Fibroblast of villous mesenchyme (primary cell): ENCODE measurements at places on chromosomes 1 and 21. TPM values are rescaled to one million over a fixed set of nuclear protein-coding genes. Genes with fewer than 3 reads are reported as not detected.

DNA sequence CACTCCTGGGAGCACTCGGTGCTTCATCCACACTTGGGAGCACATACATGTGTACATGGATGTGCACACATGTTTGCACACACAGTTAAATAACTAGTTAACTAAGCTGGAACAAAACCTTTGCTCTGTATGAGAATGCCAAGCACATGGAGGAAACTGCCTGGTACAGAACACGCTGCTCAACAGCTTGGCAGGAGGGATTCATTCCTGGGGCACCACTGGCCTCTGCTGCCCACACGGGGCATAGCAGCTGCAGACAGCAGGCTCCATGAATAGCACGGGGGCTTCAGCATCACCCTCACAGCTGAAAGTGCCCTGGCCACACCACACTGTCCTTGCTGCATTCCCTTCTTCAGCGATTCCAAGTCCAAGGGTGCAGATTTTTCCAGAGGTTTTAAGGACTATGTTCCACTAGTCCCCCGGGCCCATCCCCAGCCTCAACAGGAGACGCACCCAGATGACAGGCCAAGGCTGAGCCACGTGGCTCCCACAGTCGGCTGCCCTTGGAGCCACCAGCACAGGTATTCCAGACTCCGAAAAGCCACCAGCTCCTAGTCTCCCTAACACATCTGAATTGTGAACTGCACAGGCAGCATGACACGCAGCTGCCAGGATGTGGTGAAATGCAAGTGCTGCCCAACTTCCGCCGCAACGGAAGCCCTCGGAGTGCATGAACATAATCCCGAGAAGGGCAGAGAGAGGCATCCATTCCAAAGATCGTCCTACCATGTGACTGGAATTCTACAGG is 16.9 kb downstream of the NPHP4 start:
- DNase-seq: peak; percentile 50

DNA sequence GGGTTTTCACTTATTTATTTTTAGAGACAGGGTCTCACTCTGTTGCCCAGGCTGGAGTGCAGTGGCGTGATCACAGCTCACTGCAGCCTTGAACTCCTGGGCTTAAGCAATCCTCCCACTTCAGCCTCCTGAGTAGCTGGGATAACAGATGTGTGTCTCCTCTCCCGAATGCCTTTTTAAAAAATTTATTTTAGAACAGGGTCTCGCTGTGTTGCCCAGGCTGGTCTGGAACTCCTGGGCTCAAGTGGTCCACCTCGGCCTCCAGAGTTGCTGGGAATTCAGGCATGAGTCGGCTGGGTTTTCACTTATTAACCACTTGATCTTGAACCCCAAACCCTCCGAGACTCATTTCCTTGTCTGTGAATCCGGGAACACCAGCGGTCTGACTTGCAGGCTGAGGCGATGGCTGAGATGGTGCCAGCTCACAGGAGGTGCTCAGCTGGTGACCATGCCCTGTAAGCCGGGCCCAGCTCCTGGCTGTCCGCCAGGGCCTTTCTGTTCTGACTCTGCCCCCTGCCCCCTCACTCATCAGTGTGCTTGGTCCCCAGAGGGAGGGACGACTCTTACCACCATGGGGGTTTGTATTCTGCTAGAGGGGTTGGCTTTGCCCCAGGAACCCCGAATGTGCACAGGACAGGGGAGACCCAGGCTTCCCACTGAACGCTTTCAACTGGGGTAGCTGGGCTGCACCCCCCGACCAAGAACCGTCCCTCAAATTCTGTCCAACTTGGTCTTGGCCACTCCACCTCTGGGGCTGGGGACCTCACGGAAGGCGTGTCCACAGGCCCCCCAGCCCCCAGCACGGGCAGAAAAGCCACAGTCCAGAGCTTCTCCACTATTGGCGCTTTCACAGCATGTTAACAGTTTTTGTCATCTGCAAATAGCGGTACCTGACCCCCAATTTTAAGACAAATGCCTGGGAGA is 22.5 kb downstream of the MMEL1 start:
- no peak for DNase-seq

GRCh38 chr21:22993822-22994574 is 1995.8 kb downstream of the NCAM2 start:
- no peak for DNase-seq

Gene DNALI1
- total RNA-seq: 7.1 and 7.3 TPM in 2 replicates

Gene RNU1-1
- under 0.01 TPM in 1 of 2 replicates, not detected in the other for total RNA-seq
